ENCODE measurements at places on chromosomes 5 and 9.

- DNase-seq: no peak
These were observed 36.4 kb upstream of the CPEB4 start for GRCh38 chr5:173851595-173852243.

DNA sequence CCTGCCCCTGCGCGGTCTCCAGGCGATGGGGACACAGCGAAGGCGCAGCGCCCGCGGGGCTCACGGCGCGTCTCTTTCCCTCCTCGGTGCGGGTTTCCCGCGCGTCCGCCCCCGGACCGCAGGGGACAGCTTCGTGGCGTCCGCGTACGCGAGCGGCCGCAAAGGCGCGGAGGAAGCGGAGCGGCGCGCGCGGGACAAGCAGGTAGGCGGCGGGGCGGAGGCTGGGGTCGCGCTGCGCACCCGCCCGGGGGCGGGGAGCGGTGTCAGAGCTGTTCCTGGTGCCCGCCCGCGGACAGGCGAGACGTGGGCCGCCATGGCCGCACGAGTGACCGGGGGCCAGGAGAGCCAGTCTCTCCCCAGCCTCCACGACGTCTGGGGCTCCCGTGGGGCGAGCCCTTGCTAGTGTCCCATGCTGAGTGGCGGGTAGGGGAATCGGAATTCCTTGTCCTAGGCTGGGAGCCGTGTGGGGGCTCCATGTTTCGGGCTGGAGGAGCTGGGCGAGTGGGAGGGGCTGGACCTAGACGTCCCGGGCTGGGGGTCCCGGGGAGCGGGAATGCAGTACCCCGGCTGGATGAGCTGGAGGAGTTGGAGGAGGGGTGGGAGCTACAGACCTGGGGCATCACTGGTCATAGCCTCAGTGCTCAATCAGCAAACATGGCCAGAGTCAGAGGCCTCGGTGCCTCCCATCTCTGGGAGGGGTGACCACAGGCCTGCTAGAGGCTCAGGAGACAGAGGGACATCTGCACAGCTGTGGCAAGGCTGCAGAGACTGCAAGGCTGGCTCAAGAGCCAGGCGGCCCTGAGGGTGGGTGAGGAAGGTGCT, 968 bp downstream of the NKD2 start:
- no peak for DNase-seq

GRCh38 chr5:133675376-133676154, 63.2 kb upstream of the FSTL4 start:
- DNase-seq: peak; percentile 12

DNA sequence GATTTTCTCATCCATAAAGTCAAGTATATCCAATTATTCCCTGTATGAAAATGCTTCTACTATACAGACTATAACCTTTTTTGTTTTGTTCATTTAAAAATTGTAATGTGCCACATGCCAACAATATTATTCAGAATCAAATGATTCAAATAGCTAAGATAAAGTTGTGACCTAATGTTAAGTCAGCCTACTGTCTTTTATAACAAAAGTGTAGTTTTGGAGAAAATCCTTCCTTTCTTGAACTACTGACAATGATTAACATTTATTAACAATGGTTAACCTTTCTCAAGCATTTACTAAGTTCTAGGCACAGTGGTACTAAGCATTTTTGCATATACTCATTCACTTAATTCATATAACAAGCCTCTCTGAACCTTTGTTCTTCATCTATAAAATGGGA, 25.0 kb downstream of the CSF2 start:
- no peak for DNase-seq

- DNase-seq: no peak
These were observed 22.2 kb upstream of the ZBTB34 start for GRCh38 chr9:126838055-126838811.

Measured in colonic mucosa (tissue), 4 donors.